ENCODE measurements at places on chromosomes 1 and 21.

- no peaks in the 10 kb centered on the region for H3K27me3 ChIP-seq
- no peak overlapping the region for H3K27ac ChIP-seq
- no peak for DNase-seq
- H3K36me3 ChIP-seq, result no peaks in the 10 kb centered on the region
- H3K4me1 ChIP-seq, result no peaks in the 10 kb centered on the region
- no peak overlapping the region for H3K4me3 ChIP-seq
These were observed 30.8 kb downstream of the RPL5 start for GRCh38 chr1:92862605-92863004.

DNA sequence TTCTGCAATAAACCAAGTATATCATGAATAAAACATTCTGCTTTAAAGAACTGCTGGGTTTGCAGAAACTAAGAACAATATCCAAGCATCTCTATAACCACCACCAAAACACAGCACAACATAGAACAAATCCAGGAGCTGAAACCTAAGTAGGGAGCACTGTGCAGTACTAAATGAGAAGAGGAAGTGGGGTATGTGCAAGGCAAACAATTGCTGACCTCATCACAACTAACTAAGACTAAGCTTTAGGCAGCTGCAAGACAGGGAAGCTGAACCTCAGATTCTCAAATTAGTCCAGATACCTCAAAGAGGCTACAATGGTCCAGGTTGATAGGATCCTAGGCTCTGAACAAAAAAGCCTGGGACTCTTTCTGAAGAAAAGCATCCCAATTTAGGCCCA is 172.6 kb downstream of the SLC44A5 start:
- no peak overlapping the region for H3K4me3 ChIP-seq
- no peaks in the 10 kb centered on the region for H3K4me1 ChIP-seq
- H3K27ac ChIP-seq, result no peak overlapping the region
- H3K27me3 ChIP-seq, result no peaks in the 10 kb centered on the region
- no peak for DNase-seq
- H3K36me3 ChIP-seq, result no peaks in the 10 kb centered on the region

DNA sequence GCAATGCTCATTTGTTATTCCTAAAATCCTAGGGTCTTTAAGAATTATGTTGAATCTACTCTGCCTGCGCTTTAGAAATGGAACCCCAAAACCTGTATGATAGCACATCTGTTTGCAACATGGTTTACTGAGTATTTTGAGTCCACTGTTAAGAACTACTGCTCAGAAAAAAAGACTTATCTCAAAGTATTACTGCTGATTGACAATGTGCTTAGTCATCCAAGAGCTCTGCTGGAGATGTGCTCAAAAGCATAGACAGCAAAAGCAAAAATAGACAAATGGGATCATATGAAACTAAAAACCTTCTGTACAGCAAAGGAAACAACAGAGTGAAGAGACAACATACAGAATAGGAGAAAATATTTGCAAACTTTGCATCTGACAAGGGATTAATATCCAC is 107.0 kb downstream of the CTH start:
- no peaks in the 10 kb centered on the region for H3K27me3 ChIP-seq
- H3K36me3 ChIP-seq, result no peaks in the 10 kb centered on the region
- H3K4me3 ChIP-seq, result no peak overlapping the region
- DNase-seq, result no peak
- no peak overlapping the region for H3K27ac ChIP-seq
- H3K4me1 ChIP-seq, result no peaks in the 10 kb centered on the region

GRCh38 chr1:207745285-207745684 is 6.6 kb upstream of the CD46 start:
- H3K36me3 ChIP-seq, result no peaks in the 10 kb centered on the region
- H3K27me3 ChIP-seq, result no peaks in the 10 kb centered on the region
- H3K27ac ChIP-seq, result no peak overlapping the region

DNA sequence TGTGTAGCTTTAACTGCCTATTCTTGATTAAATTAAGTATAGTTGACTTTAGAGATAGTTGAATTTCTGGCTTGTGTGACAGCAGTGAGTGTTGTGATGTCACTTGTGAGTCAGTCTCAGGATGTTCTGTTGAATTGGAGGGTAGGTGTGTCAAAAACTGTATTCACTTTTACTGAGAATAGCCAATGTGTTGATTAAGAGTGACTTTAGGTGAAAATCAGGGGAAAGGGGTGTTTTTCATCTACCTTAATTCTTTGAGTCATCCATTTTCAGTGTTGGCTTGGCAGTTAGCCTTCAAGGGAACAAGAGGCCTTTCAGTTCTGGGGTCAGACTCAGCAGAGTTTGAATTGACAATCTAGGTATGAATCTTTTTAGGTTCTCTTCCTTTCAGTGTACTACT is 75.9 kb downstream of the CDC14A start:
- H3K4me3 ChIP-seq, result no peak overlapping the region
- no peak overlapping the region for H3K27ac ChIP-seq
- no peaks in the 10 kb centered on the region for H3K27me3 ChIP-seq

DNA sequence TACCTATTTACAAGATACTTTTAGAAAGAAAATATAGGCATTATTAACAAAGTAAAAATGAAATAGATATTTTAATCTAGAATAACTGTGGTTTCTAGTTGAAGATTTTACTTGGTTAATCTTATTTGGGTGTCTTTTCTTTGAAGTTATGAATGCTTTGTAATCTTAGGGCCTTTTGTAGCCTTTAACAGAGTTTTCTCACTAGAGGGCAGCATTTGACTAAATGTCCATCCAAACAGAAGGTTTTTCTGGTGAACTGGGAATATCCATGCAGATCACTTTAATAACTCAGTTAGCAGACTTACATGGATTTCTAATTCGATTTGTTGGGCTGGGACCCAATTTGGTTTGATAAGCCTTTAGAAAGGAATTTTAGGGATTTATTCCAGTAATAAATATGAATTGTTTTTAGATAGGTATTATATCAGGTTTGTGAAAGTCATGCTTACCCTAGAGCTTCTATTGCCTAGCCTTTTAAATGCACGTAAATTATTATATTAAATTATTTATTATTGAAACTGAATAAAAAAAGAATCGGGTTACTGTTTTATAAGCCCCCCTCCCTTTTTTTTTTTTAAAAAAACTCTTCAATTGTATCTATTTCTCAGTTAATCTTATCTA is 119.7 kb downstream of the ZNF326 start:
- no peak for DNase-seq
- H3K36me3 ChIP-seq, result no peaks in the 10 kb centered on the region
- no peak overlapping the region for H3K27ac ChIP-seq
- H3K4me1 ChIP-seq, result no peaks in the 10 kb centered on the region

DNA sequence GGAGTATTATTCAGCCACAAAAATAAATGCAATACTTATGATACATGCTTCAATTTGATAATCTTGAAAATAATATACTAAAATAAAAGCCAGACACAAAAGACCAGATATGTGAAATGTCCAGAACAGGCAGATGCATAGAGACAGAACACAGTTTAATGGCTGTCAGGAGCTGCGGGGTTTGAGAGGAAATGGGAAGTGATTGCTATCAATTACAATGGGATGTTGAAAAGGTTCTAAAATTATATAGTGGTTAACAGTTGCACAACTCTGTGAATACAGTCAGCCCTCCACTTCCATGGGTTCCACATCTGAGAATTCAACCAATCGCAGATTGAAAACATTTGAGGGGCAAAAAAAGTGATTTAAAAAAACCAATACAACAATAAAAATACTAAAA is 54.0 kb downstream of the LTN1 start:
- no peak overlapping the region for H3K27ac ChIP-seq
- H3K4me1 ChIP-seq, result no peaks in the 10 kb centered on the region
- no peaks in the 10 kb centered on the region for H3K27me3 ChIP-seq
- H3K36me3 ChIP-seq, result peaks cover 3% of the 10 kb centered on the region
- H3K4me3 ChIP-seq, result no peak overlapping the region
- no peak for DNase-seq

DNA sequence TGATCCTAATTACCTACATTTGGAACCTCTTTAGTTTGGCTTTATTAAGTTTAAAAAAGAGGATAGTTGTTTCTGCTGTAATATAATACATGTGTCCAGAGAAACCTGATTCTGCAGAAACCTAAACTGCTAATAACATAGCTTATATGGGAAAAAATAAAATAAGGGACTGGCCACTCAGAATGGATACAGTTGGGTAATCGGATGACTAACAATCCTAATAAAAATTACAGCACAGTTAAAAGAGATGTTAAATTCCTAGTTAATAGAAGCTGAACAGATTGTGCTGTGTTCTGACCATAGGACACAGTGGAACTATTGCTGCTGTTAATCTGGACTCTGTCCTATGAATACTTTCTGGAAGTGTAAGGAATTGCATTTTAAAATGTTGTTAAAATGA is 16.0 kb downstream of the ARV1 start:
- H3K27ac ChIP-seq, result no peak overlapping the region
- no peak for DNase-seq
- no peaks in the 10 kb centered on the region for H3K27me3 ChIP-seq
- no peaks in the 10 kb centered on the region for H3K4me1 ChIP-seq
- H3K4me3 ChIP-seq, result no peak overlapping the region

DNA sequence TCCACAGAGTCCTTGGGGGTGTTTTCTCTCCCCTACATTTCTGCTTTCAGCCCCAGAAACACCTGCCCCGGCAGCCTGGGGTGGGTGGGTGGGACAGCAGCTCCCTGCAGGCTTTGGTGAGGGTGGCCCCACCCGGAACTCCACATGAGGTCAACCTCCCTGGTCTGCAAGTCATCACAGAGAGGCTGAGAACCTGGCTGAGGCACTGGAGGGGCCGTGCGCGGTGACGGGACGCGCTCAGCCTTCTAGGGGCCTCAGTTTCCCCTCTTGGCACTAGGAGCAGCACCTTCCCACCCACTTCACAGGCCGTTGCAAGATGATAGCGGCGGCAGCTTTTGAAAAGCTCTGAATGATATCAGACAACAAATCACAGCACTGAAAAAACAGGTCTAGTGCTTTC is 37.7 kb upstream of the NID1 start:
- H3K27me3 ChIP-seq, result peaks cover 8% of the 10 kb centered on the region
- no peak overlapping the region for H3K4me3 ChIP-seq
- no peaks in the 10 kb centered on the region for H3K36me3 ChIP-seq
- H3K27ac ChIP-seq, result no peak overlapping the region
- DNase-seq, result no peak
- H3K4me1 ChIP-seq, result no peaks in the 10 kb centered on the region

DNA sequence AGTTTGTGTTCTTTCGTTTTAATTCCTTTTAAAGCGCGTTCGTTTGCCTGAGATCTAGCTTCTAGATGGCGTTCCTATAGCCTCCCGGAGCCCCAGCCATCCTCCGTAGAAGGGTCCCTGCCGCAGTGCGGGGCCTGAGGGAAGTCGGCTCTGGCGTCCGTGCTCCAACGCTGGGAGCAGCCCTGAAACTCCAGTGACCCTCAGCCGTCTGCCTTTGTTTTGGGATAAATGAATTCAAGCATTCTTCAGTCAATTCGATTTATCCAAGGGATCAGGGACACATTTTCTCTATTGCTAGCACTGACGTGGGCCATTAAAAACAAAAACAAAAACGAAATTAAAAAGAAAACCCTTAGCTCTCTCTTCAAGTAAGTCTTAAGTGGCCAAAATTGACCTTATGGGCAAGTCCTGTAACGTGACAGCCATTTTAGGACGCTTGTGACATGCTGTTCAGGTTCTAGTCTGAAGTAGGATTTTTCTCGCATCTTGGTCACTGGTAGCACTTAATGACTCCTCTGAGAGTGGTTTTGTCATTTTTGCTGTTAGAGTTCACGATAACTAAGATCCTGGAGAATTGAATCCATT is 742 bp upstream of the HSPA13 start:
- peak overlapping the region; percentile 84 for H3K27ac ChIP-seq
- H3K36me3 ChIP-seq, result no peaks in the 10 kb centered on the region
- H3K4me3 ChIP-seq, result peak overlapping the region; percentile 72

- H3K27me3 ChIP-seq, result no peaks in the 10 kb centered on the region
- H3K36me3 ChIP-seq, result no peaks in the 10 kb centered on the region
These were observed 462.3 kb downstream of the PTPRC start for GRCh38 chr1:199101139-199101538.

DNA sequence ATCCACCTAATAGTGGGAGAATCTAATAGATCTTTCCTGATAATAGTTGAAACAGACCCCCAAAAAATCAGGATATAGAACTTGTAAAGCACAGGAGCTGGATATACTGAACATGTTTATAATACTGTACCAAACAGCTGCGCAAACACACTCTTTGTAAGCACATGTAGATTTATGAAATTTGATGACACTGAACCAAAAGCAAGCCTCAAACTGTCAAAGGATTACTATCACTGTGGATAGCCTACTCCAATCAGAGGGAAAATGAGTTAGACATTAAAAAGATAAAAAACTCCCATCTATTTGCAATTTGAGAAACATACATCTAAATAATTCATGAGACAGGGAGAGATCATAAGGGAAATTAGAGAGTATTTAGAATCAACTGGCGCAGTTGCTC is 26.1 kb downstream of the RCAN3 start:
- no peak overlapping the region for H3K27ac ChIP-seq
- H3K27me3 ChIP-seq, result no peaks in the 10 kb centered on the region
- H3K36me3 ChIP-seq, result no peaks in the 10 kb centered on the region
- no peak for DNase-seq

GRCh38 chr1:206469411-206469932 is 804 bp upstream of the IKBKE start:
- DNase-seq, result no peak
- H3K4me1 ChIP-seq, result no peaks in the 10 kb centered on the region
- H3K4me3 ChIP-seq, result no peak overlapping the region
- no peaks in the 10 kb centered on the region for H3K27me3 ChIP-seq
- peak overlapping the region; percentile 67 for H3K27ac ChIP-seq

DNA sequence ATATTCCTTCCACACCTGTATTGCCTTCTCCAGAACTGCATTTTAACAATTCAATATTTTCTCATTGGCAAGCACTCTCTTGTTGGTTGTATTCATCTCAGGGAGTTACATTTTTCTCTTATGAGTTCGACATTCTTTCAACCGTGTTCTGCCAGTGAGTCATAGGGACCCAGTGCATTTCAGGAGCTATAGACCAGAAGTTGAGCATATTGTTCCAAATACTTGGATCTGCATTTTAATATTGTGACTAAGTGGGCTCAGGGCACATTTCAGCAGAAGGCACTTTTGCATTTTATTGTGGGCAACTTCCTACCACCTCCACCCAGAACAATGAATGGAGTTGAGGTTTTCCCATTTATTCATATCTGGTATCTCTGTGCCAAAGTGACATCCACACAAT is 132.8 kb downstream of the TNFSF18 start:
- no peaks in the 10 kb centered on the region for H3K27me3 ChIP-seq
- H3K36me3 ChIP-seq, result no peaks in the 10 kb centered on the region
- no peak overlapping the region for H3K27ac ChIP-seq
- DNase-seq, result no peak
- no peak overlapping the region for H3K4me3 ChIP-seq
